ENCODE measurements at places on chromosomes 7 and 10. TPM values are rescaled to one million over a fixed set of nuclear protein-coding genes. Genes with fewer than 3 reads are reported as not detected.

GPR85 gene
- not detected for total RNA-seq

SPDYE2B gene
- total RNA-seq = not detected

STEAP2 gene
- 134 TPM for total RNA-seq

ATG9B gene
- total RNA-seq = 0.96 TPM

METTL27 gene
- total RNA-seq = not detected

DNA sequence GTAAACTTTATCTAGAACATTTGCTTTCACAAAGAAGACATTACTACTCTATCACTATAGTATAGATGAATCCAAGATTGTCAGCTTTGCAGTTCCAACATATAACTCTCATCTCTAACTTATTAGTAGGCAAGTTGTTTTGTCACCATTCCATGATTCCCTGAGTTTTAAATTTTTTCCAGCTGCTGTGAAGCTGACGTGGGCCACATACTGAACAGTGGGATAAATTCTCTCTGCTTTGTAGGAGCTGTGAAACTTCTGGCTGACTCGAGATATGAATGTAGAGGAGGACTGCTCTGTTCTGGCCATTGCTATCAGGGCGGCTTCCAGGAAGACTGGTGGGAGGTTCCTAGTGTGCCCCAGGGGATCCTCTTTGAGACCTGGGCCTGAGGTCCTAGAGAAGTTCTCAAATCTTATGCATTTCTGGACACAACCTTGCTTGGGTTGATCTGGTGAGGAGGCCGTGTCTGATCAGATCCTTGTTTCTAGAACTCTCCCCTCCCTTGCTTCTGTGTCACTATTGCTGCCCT, 58.0 kb downstream of the LSMEM1 start:
- H3K36me3 ChIP-seq = no peaks in the 10 kb centered on the region
- no peak overlapping the region for H3K27ac ChIP-seq
- H3K4me1 ChIP-seq = no peaks in the 10 kb centered on the region
- DNase-seq = no peak
- no peak overlapping the region for H3K4me3 ChIP-seq
- peaks cover 4% of the 10 kb centered on the region for H3K27me3 ChIP-seq

GRCh38 chr7:146647445-146647844, 530.8 kb downstream of the CNTNAP2 start:
- no peak for DNase-seq
- no peak overlapping the region for H3K4me3 ChIP-seq
- no peaks in the 10 kb centered on the region for H3K4me1 ChIP-seq
- H3K36me3 ChIP-seq = no peaks in the 10 kb centered on the region
- H3K27me3 ChIP-seq = no peaks in the 10 kb centered on the region

- no peaks in the 10 kb centered on the region for H3K36me3 ChIP-seq
- H3K27me3 ChIP-seq = no peaks in the 10 kb centered on the region
- no peak overlapping the region for H3K4me3 ChIP-seq
- no peak overlapping the region for H3K27ac ChIP-seq
- DNase-seq = no peak
Observed at GRCh38 chr7:151306374-151306773, 35.2 kb upstream of the NUB1 start.

GRCh38 chr7:43105521-43106120, 6.8 kb upstream of the HECW1 start:
- peaks cover 3% of the 10 kb centered on the region for H3K27me3 ChIP-seq
- no peaks in the 10 kb centered on the region for H3K4me1 ChIP-seq
- no peak overlapping the region for H3K4me3 ChIP-seq
- no peak for DNase-seq
- no peaks in the 10 kb centered on the region for H3K36me3 ChIP-seq

DNA sequence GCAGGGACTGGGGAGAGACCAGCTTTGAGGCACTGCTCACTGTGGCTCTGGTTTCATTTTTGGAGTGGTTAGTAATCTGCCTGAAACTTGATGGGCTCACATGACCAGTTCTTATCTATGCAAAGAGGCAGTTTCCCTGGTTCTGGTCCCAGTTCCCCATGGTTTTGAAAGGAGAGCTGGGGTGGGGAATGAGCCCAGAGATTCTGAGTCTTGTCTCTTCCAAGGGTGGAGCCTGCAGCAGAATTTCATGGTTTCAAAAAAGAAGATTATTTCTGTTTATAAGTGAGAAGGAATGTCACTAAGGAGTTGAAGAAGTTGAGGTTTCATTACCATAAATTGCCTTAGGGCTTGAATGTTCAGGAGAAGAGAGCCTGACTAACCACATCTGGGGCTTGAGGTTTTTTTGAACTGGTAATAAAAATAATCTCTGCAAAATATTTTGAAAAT, 190.2 kb upstream of the HABP2 start:
- H3K27me3 ChIP-seq = no peaks in the 10 kb centered on the region
- H3K4me3 ChIP-seq = no peak overlapping the region
- DNase-seq = no peak
- no peak overlapping the region for H3K27ac ChIP-seq

- no peak for DNase-seq
- no peaks in the 10 kb centered on the region for H3K36me3 ChIP-seq
- no peak overlapping the region for H3K4me3 ChIP-seq
Observed at GRCh38 chr10:43817368-43817767, 168.7 kb upstream of the ZNF32 start.
